ENCODE measurements at places on chromosomes 7 and 10. TPM values are rescaled to one million over a fixed set of nuclear protein-coding genes. Genes with fewer than 3 reads are reported as not detected.
A peak's percentile ranks its signal among the peaks of the same experiment; 100 is the strongest.

PDIA4 gene
- total RNA-seq = 222 TPM

UCMA gene
- not detected for total RNA-seq

FAM25A gene
- not detected for total RNA-seq

ENKUR gene
- not detected for total RNA-seq

GRCh38 chr10:59904426-59905065 is 1.8 kb downstream of the CCDC6 start:
- DNase-seq = no peak

PTPRZ1 gene
- under 0.01 TPM for total RNA-seq

DNA sequence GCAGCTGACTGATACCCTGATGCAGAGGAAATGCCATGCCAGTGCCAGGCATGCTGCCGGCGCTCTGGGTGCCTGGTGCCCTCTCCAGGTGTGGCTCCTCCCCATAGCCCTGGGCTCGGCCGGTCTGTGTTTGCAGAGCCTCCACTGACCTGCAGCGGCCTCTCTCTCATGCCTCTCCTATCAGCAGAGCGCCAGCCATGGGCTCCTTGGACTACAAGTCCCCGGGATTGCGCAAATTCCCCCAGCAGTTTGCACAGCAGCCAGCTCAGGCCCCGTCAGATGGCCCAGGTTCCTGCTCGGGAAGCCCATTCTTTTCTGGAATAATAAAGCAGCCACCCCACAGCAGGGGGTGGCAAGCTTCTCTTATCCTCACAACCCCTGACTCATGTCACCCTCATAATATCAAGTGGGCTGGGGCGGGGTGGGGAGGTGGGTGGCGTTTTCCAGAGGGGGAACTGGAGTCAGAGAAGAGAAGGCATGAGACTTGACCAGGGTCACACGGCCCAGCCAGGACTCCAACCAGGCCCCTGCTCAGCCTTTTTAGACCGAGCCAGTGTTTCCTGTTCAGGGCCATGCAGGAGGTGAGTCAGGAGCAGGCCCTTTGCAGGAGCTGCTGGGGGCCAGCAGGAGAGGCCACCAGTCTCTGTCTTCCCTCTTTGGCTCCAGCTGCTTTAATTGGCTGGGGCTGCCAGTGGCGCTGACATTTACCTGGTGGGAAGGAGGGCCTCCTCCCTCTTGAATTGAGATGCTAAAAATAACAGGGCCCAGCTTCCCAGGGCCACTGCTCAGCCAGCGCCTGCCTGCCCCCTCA is 58.6 kb downstream of the ZMIZ1 start:
- DNase-seq = no peak

DNA sequence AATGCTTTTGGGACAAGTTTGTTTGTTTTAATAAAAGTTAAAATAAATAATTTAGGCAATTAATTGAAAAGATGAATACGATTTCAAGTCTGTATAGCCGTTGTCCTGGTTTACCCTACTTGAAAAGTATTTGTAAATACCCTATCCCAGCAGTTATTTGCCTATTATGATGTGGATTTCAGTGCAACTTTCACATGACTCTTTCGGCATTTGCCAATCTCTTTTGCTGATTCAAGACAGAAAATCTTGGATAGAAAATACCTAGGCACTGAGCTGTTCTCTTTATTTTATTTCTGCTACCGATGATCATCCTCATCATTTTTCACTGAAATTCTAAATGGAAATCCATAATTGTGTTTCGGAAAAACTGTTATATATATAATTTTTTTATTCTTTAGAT is 125.9 kb upstream of the FZD8 start:
- no peak for DNase-seq

GRCh38 chr10:1548146-1548545 is 189.2 kb downstream of the ADARB2 start:
- no peak for DNase-seq

RAPGEF5 gene
- 0.03 TPM for total RNA-seq

DNA sequence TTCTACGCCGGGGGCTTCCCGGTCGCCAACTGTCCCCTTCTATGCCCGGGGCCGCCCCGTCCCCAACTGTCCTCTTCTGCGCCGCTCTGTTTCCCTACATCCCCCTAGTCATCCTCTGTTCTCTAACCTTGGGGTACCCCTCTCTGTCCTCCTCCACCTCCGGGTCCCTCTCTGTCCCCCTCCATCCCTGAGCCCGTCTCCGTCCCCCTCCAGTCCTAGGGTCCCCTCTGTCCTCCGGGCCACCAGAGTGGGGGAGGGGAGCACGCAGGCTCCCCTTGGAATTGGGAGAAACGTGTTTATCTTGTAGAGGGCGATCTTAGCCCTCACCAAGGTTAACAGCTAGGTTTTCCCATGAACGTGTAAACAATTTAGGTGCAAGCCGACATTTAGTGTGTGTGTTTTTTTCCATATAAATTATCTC is 852 bp upstream of the KLF6 start:
- DNase-seq = peak; percentile 20

DNA sequence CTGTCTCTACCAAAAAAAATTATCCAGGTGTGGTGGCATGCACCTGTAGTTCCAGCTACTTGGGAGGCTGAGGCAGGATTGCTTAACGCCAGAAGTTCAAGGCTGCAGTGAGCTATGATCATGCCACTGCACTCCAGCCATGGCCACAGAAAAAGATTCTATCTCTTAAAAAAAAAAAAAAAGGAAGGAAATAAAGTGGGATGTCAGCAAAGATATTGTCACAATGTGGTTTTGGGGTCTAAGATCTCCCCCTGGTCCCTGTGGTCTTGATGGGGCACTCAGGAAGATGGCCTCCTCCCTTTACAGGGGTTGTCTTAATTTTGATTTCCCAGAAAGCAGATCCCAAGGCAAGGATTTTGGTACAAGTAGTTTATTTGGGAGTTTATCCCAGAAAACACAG is 7.4 kb upstream of the KAZALD1 start:
- no peak for DNase-seq

GRCh38 chr7:81769891-81770727 is at the start of gene HGF:
HGF (minus strand) TSS chr7:81770047; CDS start chr7:81769971, 76 bp downstream.
- DNase-seq = peak; percentile 11

KCNIP2 gene
- 0.81 TPM for total RNA-seq

- no peak for DNase-seq
These were observed 15.4 kb downstream of the PAXIP1 start for GRCh38 chr7:154987571-154987970.

DNA sequence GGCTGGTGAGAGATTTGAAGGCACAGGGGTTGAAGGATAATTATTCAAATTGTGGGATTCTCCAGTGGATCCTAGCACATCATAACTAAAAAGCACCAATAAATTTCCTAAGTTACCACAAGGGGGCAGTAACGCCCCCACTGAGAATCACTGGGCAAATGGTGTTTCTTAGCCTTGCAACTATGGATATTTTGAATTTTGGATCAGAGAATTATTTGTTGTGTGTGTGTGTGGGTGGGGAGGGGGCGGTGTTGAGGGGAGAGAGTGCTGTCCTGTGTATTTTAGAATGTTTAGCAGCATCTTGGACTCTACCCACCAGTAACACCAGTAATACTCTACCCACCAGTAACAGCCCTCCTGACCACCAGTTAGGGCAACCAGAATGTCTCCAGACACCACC is 63.3 kb upstream of the PRKG1 start:
- peak; percentile 64 for DNase-seq

- DNase-seq = no peak
These were observed 237.8 kb upstream of the GPR26 start for GRCh38 chr10:123428391-123428790.

DNA sequence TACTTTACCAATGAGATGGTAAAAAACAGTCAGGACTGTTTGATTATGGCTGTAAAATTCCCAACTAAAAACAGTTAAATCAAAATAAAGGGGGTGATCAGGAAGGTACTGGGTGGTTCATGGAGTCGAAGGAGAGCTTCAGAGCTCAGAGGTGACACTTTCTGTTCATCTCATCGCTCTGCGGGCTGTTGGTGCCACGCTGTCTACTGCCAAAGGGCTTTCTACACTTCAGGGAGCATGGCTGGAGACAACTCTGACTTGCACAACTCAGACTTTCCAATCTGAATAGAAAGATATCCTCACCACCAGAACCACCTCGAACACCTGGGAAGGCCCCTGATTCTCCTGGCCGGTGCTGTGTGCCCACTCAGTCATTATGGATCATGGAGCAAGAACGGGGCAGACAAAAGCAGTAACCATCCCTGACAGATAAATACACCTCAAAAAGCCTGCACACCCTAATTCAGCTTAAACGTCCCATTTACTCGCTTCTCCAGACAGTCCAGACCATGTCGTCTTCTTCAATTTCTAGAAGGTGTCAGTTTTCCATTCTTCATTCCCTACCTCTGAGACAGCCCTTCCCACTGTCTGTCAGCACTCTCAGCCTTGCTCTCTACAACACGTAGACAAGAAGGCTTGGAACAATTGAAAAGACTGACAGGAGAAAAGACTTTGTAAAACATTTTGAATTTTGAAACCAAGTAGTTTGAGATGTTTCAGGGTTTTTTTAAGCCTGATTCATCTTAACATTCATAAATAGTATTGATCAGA is 348.7 kb upstream of the NFE2L3 start:
- no peak for DNase-seq

DNA sequence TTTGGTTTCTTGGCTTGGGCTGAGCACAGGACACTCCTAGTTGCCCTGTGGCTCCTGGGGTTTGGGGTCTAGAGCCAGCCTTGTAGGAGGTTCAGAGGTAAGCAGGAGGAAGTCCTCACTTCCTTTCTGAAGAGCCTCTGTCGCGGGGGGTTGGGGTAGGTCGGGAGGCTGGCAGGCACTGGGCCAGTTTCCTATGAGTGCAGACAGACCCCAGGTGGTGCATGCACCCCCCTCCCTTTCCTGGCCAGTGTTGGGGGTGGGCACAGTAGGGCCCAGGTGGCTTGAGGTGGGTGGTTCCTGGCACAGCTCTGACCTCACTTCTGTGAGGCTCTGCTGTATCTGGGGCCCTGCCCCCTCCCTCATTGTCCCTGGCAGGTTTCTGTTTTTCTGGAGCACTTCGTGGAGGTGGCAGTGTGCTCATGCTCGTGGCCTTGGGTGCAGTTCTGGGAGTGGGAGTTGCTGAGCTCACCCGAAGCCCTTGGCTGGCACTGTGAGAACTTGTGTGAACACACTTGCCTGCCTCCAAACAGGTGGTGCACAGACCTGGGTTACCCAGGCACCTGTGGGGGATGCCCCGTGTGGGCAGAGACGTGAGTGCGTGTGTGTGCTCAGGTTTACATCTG is 1.8 kb downstream of the PALD1 start:
- DNase-seq = no peak

DRGX gene
- total RNA-seq = 17.8 TPM

DNA sequence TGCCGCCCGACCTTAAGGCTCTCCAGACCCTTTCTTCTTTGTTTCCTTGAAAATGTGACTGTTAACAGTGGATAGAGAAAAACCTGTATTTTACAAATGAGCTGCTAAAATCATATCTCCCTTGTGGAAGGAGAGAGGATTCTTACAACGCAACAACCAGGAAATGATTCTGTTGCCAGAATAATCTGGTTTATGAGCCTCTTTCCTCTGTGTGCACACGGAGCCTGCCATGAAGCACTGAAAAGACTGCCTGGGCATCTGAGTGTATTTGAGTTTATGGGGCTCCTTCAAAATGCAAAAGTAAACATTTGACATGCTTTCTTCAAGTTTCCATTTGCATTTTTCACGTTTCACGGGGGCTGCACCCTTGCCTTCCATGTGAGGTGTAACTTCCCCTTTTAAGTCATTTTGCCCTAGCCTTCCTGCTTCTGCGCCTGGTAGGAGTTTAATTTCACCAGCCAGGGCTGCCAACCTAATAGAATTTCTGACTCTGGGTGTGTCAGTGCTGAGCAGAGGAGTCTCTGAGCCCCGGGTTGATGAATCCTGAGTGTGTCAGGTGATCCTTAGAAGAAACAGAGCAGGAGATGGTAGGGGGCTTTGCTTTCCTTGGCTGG is 101.2 kb downstream of the GRB10 start:
- no peak for DNase-seq
